ENCODE measurements at places on chromosomes 7 and 10.
A peak's percentile ranks its signal among the peaks of the same experiment; 100 is the strongest.

DNA sequence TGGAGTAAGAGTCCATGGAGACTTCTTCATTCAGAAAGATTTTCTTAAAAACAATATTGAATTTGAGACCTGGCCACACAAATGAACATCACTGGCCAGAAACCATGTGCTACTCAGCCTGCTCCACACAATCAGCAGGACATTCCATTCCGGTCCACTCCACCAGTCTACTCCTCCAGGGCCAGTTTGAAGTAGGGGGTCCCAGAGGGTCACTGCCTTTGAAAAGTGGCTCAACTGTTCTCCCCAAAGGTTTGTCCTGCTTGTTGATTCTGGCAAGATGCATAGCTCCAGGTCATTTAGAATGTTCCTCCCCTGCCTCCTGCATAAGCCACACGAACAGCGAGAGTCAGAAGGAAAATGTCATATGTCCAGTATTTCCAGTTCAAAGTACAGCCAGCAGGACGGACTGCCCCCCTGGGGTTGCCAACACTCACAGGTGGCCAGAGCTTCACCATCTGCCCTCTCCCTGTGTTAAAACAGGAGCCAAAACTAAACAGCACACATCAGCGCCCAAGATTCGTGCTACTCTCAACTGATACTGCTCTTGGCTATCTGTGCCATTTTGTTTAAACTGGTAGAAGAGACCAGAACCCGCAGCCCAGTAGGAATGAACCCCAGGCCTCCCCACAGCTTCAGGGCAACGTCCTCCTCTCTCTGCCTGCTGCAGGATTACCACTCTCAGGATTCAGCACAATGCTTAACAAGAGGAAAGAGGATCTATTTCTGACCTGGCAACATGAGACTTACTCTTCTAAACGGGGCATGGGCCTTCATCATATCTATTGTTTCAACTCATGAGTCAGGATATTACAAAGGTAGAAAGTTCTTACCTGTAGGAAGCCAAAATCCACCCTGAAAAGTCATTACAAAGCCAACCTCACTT lies 11.3 kb downstream of the GRB10 start:
- peaks cover 9% of the 10 kb centered on the region for H3K4me1 ChIP-seq
- no peaks in the 10 kb centered on the region for H3K27me3 ChIP-seq
- no peak overlapping the region for H3K4me3 ChIP-seq
- H3K36me3 ChIP-seq, result peaks cover 12% of the 10 kb centered on the region
- no peak for DNase-seq

GRCh38 chr7:34772296-34772938 lies 114.4 kb downstream of the NPSR1 start:
- H3K36me3 ChIP-seq, result no peaks in the 10 kb centered on the region
- H3K27me3 ChIP-seq, result peaks cover 4% of the 10 kb centered on the region
- H3K4me3 ChIP-seq, result no peak overlapping the region
- no peak for DNase-seq
- H3K27ac ChIP-seq, result no peak overlapping the region
- H3K4me1 ChIP-seq, result no peaks in the 10 kb centered on the region

GRCh38 chr7:155166673-155167370 lies 96.7 kb downstream of the HTR5A start:
- no peak for DNase-seq
- peaks cover 7% of the 10 kb centered on the region for H3K4me1 ChIP-seq
- no peaks in the 10 kb centered on the region for H3K36me3 ChIP-seq
- no peak overlapping the region for H3K4me3 ChIP-seq

GRCh38 chr10:86439544-86439943 lies 72.9 kb upstream of the GRID1 start:
- peak overlapping the region; percentile 47 for H3K27ac ChIP-seq
- H3K4me1 ChIP-seq, result peaks cover 12% of the 10 kb centered on the region
- H3K27me3 ChIP-seq, result no peaks in the 10 kb centered on the region
